ENCODE measurements at places on chromosomes 1 and 21.

DNA sequence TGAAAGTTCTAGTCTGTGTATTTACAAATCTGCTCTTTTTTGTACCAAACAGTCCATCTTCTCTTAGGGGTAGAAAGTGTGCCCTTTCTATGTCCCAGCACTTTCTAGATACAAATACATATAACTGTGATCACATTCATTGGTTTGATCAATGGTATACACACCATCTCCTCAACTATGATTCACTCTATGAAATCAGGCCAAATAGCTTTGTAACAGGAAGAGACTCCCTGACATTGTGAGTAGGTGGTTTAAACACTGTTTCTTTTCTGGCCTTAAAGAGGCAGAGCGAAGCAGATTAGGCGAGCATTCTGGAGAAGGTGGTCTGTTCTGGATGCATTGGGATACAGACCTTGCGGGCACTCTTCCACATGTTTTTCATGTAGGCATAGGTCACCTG lies 39.3 kb upstream of the EXOSC10 start:
- DNase-seq, result no peak

DNA sequence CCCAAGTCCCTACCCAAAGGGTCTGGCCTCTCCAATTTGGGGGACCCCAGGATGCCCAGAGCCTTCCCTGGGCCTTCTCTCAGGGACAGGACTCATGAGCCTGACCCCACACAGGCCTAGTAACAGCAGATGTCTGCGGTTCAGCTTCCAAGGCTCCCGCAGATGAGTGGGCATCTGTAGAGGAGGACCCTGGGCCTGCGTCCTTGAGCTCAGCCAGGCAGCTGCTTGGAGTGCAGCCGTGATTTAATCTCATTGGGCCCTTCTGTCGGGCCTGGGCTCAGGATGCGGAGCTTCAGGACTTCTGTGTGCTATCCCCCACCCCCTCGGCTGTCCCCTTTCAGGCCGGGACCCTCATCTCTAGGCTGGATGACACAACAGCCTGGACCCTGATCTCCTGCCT lies 35.4 kb downstream of the IGSF21 start:
- no peak for DNase-seq

DNA sequence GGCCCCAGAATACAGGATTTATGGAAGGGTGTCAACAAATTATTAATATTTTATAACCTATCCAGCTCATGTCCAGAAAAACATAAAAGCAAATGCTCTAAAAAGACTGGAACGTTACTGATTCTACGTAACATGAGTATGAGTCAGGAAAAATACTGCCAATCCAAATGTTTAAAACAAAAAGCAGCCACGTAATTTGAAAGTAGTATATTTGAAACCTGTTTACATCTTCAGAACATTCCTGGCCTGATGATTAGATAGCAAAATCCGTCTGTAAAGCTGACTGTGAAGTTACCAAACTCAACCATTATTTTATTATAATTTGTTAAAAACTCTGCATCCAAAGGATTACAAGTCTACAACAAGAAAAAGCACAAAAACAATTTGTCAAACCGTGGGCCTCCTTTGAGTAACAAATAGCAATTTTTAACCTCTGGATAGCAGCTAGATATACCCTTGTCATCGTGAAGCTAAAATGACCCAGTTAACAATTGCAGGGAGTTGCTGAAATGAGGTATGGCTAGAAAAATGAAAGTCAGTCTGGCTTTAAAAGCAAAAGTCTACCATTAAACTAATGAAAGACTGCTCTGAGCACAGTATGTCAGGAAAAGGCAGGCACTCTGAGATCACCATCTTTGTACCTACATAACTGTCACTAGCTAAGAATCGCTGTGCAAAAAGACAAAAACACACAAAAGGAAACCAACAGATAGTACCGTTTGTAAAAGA lies 1.2 kb downstream of the UBR4 start:
- no peak for DNase-seq

- no peak for DNase-seq
These were observed 103.6 kb downstream of the PSMG1 start for GRCh38 chr21:39079617-39080016.

- no peak for DNase-seq
These were observed 19.3 kb downstream of the IARS2 start for GRCh38 chr1:220113136-220113695.

DNA sequence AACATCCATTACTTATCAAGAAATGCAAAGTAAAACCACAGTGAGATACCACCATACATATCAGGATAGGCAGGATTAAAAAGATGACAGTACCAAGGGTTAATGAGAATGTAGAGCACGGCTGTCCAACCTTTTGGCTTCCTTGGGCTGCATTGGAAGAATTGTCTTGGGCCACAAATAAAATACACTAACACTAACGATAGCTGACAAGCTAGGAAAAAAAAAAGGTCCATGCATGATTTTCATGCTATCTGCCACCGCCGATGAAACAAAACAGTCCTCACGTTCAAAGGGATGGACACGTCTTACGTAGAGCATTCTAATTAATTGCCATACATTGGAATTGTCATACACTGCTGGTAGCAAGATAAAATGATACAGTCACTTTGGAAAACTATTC lies 14.3 kb downstream of the BACH1 start:
- DNase-seq, result no peak

DNA sequence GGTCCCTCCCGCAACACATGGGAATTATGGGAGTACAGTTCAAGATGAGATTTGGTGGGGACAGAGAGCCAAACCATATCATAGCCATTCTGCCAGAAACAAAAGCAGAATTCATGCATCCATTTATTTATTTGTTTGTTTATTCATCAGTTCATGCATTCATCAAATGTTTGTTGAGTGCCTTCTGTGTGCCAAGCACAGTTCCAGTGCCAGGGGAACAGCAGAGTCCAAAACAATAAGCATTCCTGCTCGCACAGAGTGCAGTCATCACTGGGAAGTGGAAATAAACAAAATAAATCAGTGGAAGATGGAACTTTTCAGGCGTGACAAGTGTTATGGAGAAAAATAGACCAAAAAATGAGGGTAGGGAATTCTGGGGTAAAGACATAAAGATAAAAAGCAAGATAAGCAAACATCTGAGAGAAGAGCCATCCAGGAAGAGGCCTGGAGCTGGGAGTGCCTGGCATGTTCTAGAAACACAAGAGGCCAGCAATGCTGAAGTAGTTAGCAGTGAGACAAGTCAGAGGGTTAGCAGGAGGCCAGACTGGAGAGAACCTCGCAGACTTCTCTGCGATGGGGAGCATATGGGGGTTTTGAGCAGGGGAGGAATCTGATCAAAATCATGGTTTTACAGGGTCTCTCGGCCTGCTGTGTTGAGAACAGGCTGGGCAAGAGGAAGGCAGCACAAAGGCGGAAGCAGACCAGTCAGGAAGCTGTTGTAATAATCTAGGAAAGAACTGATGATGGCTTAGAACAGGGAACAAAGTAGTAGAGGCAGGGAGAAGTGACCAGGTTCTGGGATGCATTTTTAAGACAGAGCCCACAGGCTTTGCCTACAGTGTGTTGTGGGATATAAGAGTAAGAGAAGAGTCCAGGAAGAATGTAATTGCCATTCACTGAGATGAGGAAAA lies 113.2 kb downstream of the GLUL start:
- DNase-seq, result no peak

DNA sequence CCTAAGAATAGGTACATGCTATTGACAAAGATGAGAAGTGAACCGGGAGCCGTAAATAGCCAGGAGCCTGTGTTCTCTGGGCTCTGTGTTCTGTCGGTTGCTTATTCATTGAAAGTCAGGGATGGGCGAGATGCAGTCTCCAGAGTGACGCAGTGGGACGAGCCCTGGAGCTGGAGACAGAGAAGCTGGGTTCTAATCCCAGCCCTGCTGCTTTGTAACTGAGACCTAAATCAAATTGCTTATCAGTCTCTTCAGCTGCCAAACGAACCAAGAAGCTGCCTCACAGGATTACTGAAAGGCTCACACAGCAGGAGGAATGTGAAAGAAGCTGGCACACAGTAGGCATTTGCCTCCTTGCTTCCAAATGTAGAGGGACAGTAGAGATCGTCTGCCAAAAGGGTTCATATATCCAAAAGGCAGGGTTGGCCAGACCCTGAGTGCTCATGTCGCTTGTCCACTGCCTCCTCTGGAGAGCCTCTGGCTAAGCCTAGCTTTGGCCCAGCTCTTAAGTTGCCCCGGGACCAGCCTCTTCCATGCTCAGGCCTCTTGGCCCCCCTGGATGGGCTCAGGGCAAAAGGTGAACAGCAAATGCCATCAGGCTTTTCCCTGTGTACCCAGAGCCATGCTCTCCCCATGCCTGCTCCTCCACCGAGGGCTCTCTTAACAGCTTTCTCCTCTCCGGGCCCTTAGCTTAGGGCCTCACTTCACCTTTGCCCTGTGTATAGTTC lies 134.2 kb upstream of the IPO9 start:
- no peak for DNase-seq

- DNase-seq, result no peak
These were observed 39.9 kb upstream of the ABCA4 start for GRCh38 chr1:94160811-94161210.

DNA sequence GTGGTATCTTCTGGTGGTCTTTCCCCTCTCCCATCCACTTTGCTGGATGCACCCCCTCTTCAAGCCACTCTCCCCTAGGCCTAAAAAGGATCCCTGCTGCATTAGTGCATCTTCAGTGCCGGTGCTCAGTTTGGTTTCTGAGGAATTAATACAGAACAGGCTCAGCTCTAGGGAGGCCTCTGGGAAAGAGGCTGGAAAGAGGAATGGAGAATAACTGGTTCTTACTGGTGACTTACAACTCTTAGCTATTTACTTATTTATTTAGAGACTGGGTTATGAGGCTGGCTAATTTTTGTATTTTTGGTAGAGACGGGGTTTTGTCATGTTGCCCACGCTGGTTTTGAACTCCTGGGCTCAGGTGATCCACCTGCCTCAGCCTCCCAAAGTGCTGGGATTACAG lies 19.0 kb downstream of the MFN2 start:
- DNase-seq, result no peak

- no peak for DNase-seq
These were observed 536.3 kb downstream of the PTPRU start for GRCh38 chr1:29772584-29773100.

DNA sequence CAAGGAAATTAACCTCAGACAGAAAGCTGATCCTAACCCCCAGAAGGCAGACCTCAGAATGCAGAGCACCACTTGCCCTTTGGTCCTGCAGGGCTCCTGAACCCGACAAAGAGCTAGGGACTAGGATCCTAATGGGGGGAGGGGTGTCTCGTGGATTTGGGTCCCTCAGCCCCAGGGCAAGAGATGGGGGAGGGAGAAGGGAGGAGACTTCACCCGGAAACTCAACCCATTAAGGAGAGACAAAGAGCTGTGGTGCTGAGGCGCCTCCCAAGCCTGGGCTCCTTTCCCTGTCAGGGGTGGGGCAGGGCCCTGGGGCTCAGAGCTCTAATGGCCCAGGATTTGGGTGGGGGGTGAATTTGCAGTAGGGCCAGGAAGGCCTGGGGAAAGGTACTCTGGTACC lies 2.9 kb downstream of the NECTIN4 start:
- no peak for DNase-seq

GRCh38 chr1:3963554-3963953 lies 63.5 kb upstream of the C1orf174 start:
- DNase-seq, result no peak

DNA sequence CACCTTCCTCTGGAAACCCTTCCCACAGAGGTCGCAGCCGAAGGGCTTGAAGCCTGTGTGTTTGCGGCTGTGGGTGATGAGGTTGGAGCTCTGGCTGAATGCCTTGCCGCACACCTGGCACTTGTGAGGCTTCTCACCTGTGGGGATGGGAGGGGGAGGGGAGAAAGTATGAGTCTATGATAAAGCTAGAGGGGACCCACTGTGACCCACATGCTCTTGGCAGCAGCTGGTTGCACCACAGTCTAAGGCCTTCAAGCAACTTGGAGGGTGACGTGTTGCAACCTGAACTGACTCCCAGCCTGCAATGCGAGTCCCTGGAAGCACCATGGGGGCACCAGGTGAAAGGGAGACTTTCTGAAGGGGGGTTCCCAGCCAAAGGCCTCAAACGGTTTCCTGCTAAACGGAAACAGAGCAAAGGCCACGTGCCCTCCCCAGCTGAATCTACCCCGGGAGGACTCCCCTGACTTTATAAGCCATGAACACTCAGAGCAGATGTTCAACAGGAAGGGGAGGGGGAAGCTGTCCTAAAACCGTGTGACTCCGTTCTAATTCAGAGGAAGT lies 10.6 kb downstream of the GFI1 start:
- no peak for DNase-seq

DNA sequence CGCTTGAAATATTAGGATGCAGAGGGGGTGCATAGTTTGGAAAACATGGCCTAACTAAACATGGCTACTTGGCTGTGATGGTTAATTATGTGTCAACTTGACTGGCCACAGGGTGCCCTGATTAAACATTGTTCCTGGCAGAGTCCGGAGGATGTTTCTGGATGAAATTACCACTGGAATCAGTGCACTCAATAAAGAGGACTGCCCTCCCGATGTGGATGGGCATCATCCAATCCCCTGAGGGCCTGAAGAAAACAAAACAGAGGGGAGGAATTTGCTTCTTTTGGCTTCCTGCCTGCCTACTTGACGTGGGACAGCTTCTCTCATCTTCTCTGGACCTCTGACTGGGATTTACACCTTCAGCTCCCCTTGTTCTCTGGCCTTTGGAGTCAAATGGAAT lies 79.1 kb upstream of the KCNE2 start:
- no peak for DNase-seq

DNA sequence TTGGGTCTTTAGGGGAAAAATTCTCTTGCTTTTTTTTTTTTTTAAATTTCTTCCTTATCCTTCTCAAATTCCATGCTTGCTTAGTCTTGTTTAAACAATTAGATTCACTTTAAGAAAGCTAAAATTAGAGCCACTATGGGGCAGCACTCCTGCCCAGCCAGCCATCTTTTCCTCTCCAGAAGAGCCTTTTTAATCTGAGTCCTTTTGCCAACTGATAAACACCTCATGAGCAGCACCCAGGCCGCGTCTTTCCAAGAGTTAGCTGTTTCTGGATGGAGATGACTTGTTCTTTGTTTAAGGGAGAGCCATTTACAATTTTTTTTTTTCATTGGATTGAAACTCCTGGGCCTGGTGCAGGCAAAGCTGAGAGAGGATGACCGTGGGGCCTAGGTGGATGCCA lies 53.3 kb upstream of the TSPAN2 start:
- no peak for DNase-seq

DNA sequence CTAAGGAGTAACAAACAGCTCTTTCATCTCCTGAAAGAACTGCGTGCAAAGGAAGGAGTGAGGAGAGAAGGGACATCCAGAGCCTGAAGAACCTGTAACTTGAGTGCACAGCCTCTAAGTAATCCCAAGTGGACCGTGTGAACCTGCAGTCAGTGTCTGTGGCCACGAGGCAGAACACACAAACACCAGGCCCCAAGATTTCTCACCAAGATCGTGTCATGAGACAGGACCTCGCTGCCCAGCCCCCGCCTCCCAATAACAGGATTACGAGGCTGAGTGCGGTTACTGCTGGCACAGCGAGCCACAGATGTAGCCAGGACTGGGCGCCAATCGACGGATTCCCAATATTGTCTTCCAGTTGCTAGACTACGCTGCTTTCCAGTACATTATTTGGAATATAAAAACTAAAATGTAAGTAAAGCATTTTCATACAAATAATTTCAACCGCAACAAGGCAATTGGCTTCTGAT lies 101.3 kb upstream of the SLC25A33 start:
- DNase-seq, result no peak

GRCh38 chr21:17491716-17492414 lies 21.0 kb upstream of the CXADR start:
- DNase-seq, result no peak

Measured in DMS 273 treated with DMSO at 0.1 percent for 48 hours (cell line).